Fibroblast of villous mesenchyme (primary cell): ENCODE measurements at places on chromosomes 2 and 18.

GRCh38 chr18:79932907-79933306, 18.5 kb downstream of the SLC66A2 start:
- no peak for DNase-seq

- no peak for DNase-seq
Observed at GRCh38 chr2:158825021-158825420, 29.9 kb downstream of the DAPL1 start.

- no peak for DNase-seq
Observed at GRCh38 chr2:128446874-128447537, 128.3 kb upstream of the HS6ST1 start.

- DNase-seq: no peak
Observed at GRCh38 chr2:14615121-14615520, 17.4 kb upstream of the LRATD1 start.

GRCh38 chr2:199784512-199784911, 66.5 kb downstream of the FTCDNL1 start:
- DNase-seq: no peak

GRCh38 chr18:65587491-65587890, 163.3 kb upstream of the CDH7 start:
- no peak for DNase-seq

- no peak for DNase-seq
Observed at GRCh38 chr2:136863468-136863867, 98.1 kb downstream of the THSD7B start.

GRCh38 chr2:205762881-205763280, 80.6 kb downstream of the NRP2 start:
- DNase-seq: no peak

DNA sequence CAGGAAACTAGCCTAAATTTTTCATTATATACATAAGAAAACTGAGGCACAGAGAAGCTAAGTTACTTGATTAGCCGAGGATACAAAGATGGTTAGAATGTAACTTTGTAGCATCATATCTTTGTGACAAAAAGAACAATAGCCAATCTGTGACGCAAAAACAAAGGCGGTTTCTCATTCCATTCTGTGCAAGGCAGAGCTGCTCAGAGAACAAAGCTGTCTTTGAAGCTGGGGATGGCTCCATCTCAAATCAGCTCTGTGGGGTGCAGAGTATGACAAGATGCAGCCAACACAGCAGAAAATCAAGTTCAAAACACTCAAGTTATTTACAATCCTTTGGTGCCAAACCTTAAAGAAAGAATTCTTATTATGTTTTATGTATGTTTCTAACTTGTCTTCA, 81.9 kb upstream of the VWC2L start:
- no peak for DNase-seq
